Posterior cingulate gyrus (tissue), 11 donors: ENCODE measurements at places on chromosomes 6 and 20.

DNA sequence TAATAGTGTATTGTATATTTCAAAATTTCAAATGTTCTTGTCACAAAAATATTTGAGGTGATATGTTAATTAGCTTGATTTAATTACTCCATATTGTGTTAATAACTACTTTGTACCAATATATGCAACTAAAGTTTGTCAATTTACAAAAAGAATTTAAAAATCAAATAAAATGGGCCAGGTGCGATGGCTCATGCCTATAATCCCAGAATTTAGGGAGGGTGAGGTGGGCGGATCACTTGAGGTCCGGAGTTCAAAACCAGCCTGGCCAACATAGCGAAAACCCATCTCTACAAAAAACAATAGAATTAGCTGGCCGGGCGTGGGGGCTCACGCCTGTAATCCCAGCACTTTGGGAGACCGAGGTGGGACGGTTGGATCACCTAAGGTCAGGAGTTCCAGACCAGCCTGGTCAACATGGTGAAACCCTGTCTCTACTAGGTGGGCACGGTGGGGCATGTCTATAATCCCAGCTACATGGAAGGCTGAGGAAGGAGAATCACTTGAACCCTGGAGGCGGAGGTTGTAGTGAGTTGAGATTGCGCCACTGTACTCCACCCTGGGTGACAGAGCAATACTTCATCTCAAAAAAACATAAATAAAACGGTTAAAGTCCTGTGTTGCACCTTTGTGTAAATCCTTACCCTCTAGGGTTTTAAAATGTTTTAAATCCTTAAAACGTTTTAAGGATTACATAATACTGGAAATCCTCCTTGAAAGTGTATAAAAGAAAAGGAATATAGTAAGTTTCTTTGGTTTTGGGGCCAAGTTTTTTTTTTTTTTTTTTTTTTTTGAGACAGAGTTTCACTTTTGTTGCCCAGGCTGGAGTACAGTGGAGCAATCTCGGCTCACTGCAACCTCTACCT, 4.0 kb downstream of the HSPA1B start:
- DNase-seq: no peak

- no peak for DNase-seq
These were observed 103.3 kb downstream of the FIG4 start for GRCh38 chr6:109794201-109794923.

GRCh38 chr6:127515234-127515793, 3.8 kb downstream of the MTCL3 start:
- DNase-seq: peak; percentile 77

- DNase-seq: no peak
These were observed 36.6 kb upstream of the NOX3 start for GRCh38 chr6:155492061-155492735.

DNA sequence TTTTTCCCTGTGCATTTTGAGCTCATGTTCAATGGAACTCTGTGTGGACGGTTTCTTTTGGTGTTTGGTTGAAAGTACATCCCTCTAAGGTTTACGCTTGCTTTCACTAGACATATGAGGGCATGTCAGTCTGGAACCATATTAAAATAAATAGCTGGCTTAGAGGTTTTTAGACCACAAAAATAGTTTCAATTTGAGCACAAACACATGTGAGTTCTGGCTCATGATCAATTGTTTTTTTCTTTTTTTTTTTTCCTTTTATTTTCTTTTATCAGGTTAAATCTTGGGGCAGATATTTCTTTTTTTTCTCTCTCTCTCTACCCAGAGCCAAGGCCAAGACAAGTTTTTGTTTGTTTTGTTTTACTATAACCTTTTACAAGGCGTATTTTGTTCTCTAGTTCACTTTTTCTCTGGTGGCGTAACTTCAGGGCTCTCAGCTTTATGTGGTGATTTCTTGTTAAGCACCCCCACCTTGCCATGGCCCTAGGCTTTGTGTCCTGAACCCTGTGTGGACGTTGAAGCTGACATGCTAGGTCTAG, 92.9 kb downstream of the SHLD1 start:
- no peak for DNase-seq

DNA sequence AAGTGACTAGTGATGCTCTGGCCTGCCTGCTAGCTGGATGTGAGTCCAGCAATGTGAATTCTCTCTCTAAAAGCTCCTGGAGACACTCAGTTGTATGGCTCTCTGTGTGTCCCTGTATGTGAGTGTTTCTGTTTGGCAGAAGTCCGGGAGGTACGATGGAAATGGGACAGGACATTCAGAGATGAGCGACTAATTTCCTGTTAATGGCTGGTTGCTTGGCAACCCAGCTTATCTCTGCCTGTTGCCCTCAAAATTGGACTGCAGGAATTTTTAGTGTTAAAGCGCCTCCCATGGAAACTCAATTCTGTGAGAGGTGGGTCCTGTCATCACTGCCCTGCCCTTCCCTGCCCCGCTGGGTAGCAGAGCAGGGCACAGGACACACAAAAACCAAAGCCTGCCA, 136.8 kb upstream of the LRFN2 start:
- DNase-seq: no peak

DNA sequence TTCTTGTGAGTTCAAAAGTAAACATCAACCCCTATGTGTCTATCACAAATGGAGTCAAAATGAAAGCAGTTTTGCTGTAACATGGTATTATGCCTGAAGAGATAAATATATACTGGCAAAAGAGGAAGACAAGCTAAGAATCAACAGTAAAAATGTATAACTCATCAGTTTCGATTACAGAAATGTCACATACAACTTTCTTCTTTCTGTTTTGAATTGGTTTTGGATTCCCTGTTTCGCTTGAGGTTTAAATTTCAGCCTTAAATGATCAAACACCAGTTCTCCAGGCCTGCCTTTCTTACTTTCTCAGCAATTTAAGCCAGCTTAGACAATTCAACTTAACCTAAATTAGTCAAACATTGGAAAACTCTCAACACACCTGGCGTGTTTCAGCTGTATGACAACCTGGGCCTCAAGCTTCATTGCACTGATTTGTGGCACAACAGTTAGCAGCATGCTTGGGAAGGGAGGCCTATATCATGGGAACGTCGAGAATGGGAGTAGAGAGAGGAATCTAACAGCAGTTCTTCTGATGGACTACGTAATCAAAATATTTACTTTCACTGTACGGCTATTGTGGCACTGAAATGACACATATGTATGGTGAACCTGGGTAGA, 51.9 kb upstream of the MARCKS start:
- DNase-seq: no peak

GRCh38 chr20:62528983-62529891, 53.4 kb upstream of the GATA5 start:
- no peak for DNase-seq

DNA sequence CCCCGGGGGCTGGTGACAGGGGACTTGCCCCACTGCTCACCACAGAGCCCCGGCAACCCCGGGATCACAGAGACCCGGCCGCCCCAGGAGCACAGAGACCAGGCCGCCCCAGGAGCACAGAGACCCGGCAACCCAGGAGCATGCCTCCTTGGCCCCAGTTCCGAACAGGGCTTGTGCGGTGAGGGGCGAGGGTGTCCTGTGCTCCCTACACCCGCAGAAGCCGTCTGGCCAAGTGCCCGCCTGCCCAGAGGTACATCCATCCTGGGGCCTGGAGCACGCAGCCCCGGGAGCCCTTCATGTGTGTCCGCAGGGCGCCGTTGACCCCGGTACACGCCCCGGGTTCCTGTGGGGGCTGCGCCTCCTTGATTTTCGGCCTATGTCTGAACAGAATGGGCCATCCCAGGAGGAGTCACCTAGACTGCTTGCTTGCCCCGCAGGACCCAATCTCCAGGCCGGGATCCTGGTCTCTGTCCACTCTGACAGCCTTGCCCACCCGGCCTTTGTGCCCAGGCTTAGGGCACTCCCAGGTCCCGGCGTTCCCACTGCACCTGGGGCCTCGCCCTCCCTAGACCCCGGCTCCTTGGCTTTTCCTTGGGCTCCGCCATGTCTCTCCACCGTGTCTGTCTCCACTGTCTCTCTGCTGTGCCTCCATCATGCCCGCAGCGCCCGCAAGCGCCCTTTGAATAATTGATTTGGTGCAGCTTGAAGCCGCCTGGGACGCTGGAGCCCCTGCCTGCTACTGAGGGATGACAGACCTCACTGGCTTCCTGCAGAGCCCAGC, 219.8 kb downstream of the ERMARD start:
- DNase-seq: no peak

DNA sequence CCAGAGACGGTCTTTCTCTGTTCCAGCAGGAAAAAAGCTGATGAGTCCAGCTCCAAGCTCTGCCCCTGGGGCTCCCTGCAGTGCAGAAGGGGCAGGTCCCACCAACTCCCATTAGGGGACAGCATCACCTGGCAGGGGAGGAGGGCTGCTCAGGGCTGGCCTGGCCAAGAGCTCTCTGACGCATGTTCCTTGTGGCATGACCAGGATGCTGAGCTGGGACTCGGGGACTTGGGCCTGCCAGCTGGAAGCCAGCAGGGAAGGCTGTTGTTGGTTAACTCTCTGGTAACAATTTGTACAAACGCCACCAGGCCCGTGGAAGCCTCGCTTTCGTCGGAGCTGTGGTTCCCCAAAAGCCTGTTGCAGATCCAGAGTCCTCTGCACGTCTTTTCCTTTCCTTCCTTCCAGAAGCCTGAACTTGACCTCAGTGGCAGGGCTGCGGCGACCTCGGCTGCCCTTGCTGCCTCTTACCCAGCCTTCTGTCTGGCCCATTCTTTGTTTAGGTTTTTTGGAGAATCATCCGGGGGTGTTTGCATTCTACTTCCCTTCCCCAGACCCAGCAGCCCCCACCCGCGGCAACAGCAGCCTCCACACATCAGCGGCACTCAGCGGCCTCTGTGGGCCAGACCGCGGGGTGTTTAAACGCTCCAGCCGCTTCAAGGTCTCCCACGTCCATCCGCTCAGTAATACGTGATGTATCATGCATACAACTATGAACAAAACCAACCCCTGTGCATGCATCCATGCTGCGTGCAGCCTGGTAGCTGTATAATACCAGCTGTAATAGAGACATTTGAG, 63.3 kb downstream of the GNAS-AS1 start:
- no peak for DNase-seq

DNA sequence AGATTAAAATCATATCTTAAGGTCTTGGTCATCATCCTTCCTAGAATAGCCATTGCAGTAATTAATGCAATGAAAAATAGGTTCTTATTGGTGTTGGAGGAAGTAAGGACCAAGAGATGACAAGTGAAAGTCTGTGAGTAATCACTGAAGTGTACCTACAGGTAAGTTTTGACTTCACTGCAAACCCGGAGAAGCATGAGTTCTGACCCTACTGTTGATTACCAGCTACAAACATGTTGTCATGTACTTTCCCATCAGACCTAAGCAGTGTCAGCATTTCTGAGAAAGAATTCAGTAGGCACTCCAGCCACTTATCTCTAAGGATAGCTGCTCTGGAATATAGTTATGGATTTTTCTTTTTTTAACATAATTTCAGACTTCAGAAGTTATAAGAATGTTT, 280.9 kb downstream of the ZFAND3 start:
- DNase-seq: no peak

- DNase-seq: no peak
These were observed 655.7 kb downstream of the EPHA7 start for GRCh38 chr6:92763680-92764079.

DNA sequence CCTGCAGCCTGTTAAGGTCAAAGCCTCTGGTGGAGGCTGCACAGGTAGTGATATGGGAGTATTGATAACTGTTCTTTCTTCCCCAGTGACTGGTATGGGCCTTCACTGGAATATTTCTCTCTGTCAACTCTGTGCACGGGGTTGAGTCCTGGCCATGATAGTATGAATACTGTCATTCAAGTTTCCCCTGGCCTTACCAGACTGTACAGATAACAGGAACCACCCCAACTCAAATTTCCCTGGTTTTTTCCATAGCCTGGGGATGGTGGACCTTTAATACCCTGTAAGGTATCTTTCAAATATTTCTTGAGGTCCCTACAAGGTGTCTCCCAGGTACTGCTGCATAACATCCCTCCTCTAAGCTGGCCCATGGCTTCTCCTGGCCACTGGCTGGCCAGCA, 51.4 kb upstream of the TNFAIP3 start:
- DNase-seq: no peak

DNA sequence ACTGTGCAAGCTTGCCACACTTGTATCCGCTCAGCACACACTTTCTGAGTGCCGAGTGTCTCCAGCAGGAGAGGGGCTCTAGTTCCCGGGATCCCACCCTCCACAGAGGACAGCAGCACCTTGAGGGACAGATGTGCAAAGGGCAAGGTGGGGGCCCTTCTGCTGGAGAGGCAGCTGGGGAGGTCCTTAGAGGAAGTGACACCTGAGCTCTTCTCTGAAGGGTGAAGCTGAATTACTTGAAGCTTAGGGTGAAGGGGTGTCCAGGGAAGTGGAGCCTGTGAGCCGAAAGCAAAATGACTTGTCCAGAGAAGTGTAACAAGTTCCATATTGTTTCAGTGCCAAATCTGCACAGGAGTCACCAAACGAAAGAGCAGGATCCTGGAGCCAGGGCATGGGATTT, 136.3 kb upstream of the DUSP22 start:
- DNase-seq: no peak

- DNase-seq: no peak
These were observed 274.1 kb downstream of the TFAP2A start for GRCh38 chr6:10140824-10141223.

DNA sequence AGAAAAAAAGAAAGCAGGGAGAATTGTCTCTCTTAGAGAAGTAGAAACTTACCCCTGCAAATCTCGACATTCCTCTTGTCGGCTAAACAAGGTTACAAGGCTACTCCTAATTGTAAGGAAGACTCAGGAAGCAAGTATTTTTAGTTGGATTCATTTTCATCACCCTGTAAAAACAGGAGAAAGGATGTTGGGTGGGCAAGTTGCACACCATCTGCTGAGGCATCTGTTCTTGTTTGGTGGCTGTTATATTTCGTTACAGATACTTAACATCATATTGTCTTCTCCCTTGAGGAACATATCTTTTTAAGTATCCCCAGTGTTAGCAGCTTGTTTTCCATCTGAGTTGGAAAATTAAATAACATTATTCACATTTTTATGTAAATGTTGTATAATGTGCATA, 187.5 kb downstream of the PLCB4 start:
- DNase-seq: no peak

- no peak for DNase-seq
These were observed 50.8 kb downstream of the ARHGAP18 start for GRCh38 chr6:129659167-129659566.

DNA sequence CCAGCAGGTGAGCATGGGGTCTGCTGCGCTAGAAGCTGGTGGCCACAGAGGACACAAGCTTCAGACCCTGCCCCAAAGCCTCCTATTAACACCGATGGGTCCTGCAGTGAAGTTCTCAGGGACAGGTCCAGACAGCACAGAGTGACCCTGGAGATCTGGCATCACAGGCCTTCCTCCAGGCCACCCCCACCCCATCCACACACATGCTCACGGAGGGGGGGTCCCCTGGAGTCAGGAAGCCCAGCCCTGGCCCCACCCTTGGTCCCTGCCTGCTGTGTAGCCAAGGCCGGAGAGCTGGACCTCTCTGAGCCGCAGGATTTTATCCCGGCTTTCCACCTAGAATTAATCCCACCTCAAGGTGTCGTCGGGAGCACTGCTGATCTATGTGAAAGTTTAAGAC, 167.3 kb downstream of the TAF4 start:
- DNase-seq: no peak

- DNase-seq: no peak
These were observed 44.4 kb upstream of the LOC128125822 start for GRCh38 chr6:63527658-63528514.

- no peak for DNase-seq
These were observed 363.5 kb downstream of the ESR1 start for GRCh38 chr6:152170702-152171667.
